ENCODE measurements at places on chromosomes 3 and 15. TPM values are rescaled to one million over a fixed set of nuclear protein-coding genes. Genes with fewer than 3 reads are reported as not detected.

DNA sequence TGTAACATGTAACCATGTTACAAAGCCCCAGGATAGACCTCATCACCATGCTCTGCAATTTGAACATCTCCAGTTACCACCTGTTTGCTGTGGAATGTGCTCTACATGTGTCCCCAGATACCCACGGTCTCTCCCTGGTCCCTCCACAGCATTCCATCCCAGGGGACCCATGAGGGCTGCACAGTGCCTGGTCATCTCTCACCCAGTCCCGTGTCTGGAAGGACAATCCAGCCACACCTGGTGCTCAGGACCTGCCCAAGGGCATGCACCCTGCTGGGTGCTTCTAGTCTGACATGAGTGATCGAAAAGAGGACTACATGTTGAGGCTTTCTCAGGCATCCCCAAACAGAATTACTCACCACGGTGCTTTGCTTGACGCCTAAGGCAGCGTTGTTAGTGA, 119.6 kb upstream of the ATP10A start:
- no peak overlapping the region for H3K27ac ChIP-seq
- no peaks in the 10 kb centered on the region for H3K36me3 ChIP-seq
- H3K4me3 ChIP-seq: no peak overlapping the region
- no peaks in the 10 kb centered on the region for H3K4me1 ChIP-seq

GRCh38 chr3:55507808-55508207, 20.7 kb upstream of the WNT5A start:
- no peak for DNase-seq
- no peaks in the 10 kb centered on the region for H3K4me1 ChIP-seq
- H3K27me3 ChIP-seq: no peaks in the 10 kb centered on the region
- H3K4me3 ChIP-seq: no peak overlapping the region
- H3K27ac ChIP-seq: no peak overlapping the region

DNA sequence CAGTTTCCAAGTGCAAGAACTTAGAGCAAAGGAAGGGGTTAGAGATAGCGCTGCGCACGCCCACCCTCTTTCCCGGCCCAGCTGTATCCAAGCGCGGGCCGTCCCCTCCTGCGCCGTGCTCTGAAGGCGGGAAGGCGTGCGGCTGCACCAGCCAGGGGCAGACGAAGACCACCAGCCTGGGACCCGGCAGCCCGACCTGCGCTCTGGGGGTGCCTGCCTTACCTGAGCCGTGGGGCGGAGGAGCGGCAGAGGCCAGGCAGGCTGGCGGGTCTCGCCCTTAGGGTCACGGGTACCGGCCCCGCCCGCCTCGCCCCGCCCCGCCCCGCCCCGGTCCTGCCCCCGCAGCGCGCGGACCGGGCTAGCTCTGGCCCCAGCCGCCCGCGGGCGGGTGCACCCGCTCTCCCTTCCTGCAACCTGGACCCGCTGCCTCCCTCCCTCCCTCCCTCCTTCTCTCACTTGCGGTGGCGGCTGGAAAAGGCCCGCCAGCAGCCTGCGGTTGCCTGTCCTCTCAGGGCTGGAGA, at the start of gene WDR72:
Gene WDR72, minus strand, starts transcription at position 253 of the 521 bp plus-strand sequence. CDS start 26,514 bp downstream, outside the sequence.
- no peaks in the 10 kb centered on the region for H3K36me3 ChIP-seq
- no peaks in the 10 kb centered on the region for H3K27me3 ChIP-seq
- H3K4me3 ChIP-seq: no peak within 1 kb of the TSS
- H3K4me1 ChIP-seq: no peaks in the 10 kb centered on the region
- no peak within 1 kb of the TSS for H3K27ac ChIP-seq
- DNase-seq: no peak

GRCh38 chr3:44198284-44199269, 43.1 kb upstream of the TOPAZ1 start:
- H3K36me3 ChIP-seq: no peaks in the 10 kb centered on the region
- no peaks in the 10 kb centered on the region for H3K27me3 ChIP-seq
- H3K4me3 ChIP-seq: no peak overlapping the region
- DNase-seq: peak; percentile 66
- H3K4me1 ChIP-seq: peaks cover 3% of the 10 kb centered on the region
- H3K27ac ChIP-seq: no peak overlapping the region

- H3K36me3 ChIP-seq: peaks cover 38% of the 10 kb centered on the region
- no peak for DNase-seq
- no peak overlapping the region for H3K4me3 ChIP-seq
- H3K27ac ChIP-seq: no peak overlapping the region
- H3K4me1 ChIP-seq: no peaks in the 10 kb centered on the region
Observed at GRCh38 chr3:20121088-20121487, 64.9 kb downstream of the SGO1 start.

GRCh38 chr3:46006238-46007032, 10.8 kb upstream of the FYCO1 start:
- H3K4me1 ChIP-seq: no peaks in the 10 kb centered on the region
- no peak overlapping the region for H3K27ac ChIP-seq
- no peak for DNase-seq
- H3K27me3 ChIP-seq: no peaks in the 10 kb centered on the region
- H3K4me3 ChIP-seq: no peak overlapping the region

- H3K4me1 ChIP-seq: no peaks in the 10 kb centered on the region
- H3K36me3 ChIP-seq: no peaks in the 10 kb centered on the region
- no peak for DNase-seq
- no peak overlapping the region for H3K27ac ChIP-seq
- H3K27me3 ChIP-seq: no peaks in the 10 kb centered on the region
Observed at GRCh38 chr15:99085413-99086326, 19.2 kb upstream of the SYNM start.

DNA sequence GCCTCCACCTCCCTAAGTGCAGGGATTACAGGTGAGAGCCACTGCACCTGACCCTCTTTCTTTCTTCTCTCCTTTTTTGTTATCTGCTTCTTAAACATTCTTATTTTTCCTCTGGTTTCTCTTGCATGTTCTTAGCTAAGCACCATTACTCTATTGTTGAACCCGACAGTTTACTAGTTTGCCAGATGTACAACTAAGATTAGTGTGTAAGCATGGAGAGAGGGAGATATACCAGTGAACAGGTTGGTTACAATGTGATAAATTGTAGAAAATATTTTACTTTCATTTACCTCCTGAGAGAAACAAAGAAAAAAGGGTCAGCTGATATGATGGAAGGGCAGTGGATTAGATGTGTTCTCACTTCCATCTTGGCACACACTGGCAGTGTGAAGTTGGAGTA, 4.9 kb downstream of the HAUS2 start:
- no peaks in the 10 kb centered on the region for H3K27me3 ChIP-seq
- peaks cover 10% of the 10 kb centered on the region for H3K4me1 ChIP-seq
- DNase-seq: no peak
- H3K4me3 ChIP-seq: no peak overlapping the region
- no peaks in the 10 kb centered on the region for H3K36me3 ChIP-seq

Gene DNAH1
- 7.0 TPM for total RNA-seq

Gene MEX3B
- 0.60 TPM for total RNA-seq

Data from CD8-positive, alpha-beta memory T cell (primary cell).